ENCODE measurements at places on chromosomes 1 and 21.

DNA sequence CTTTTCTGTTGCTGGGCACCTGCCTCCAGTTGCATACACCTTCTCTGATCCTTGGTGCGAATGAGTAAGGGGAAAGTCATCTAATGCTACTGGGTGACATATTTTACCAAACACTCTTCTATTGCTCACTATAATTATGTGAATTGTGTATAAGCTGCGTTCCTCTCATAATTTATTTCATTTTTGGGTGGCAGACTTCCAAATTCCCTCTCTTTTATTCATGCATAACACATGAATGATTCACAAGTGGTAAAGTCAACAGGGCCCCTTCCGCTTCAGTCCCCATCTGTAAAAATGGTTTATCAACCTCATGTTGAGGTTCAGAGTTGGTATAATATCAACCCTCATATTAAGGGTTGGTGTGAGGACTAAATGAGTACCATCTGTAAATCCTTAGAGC is 3.2 kb upstream of the QSOX1 start:
- no peak for DNase-seq

- DNase-seq = no peak
These were observed 4.5 kb upstream of the SRSF10 start for GRCh38 chr1:23984417-23985186.

DNA sequence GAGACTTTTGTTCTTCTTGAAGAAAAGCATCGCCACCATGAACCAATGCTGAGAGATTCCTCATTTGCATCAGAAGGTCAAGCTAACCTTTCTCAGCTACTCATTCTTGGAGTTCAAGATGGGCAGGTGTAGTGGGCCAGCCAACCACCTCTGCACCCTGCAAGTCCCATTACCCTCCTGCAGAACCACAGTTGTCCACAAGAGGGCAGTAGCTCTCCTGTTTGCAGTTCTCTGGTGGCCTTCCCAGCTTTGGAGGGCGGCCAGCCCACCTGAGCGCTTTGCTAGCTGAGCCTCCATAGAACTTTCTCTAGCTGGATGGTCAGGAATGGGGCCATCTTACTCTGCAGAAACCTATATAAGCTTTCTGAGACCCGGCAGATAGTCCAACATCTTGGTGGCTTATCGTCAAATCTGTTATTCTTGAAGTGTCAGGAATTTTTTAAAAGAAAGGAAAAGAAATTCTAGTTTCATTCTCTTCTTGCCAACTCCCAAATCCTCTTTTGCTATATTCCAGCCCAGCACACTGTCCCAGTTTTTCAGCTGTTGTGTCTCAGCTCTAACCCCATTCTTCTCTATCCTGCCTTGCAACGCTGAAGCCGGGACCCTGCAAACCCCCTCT is 11.0 kb upstream of the LMX1A start:
- peak; percentile 81 for DNase-seq

- DNase-seq = peak; percentile 96
These were observed 87.9 kb downstream of the RIPK4 start for GRCh38 chr21:41678924-41679318.

DNA sequence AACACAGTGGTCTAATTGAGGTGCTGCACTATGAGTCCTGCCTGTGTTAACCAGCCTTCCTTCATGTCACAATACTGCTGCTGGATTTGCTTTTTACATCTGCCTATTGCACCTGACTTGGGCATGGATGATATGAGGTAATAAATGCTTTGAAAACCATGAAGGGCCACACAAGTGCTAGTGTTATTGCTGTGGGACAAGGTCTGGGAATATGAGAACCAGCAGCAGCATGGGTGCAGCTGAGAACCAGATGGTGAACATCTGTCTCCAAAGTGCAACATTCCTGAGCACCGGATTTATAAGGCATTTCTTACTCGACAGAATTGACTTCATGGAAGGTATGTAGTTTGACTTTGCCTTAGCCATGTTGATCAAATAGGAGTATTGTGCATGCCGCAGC is 16.6 kb downstream of the TRIM45 start:
- DNase-seq = no peak

GRCh38 chr1:206754011-206754410 is 16.6 kb upstream of the IL19 start:
- DNase-seq = no peak

DNA sequence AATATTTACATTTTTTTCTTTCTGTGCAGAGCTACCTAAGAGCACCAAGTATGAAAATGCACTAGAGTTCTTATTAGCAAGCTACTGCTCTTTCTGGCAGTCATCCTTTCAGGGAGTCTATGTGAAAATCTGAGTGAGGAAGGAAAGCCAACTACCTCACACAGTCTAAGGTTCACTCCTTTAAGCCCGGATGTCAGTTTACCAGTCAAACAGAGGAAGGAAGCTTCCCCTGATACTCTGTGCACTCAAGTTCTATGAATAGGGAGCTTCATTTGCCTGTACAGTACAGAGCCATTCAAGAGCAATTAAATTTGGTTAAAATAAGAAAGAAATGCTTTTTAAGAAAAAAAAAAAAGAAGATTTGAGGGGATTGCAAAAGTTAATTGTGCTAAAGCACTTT is 6.9 kb downstream of the COL11A1 start:
- no peak for DNase-seq

DNA sequence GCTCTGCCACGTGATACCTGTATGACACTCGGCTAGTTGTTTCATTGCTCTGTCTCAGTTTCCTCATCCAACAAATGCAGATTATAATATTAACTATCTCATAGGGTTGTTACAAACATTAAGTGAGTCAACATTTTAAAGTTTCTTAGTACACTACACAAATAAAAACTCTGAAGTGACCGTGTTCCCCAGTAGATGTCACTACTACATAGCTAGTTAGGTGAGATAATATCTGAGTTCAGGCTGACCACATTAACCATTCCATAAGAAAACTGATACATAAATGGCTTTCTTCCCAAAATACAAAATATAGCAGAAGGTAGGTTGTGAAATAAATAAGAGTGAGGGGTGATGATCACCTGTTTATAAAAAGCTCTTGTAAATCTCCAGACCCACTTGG is 214.1 kb downstream of the NUF2 start:
- DNase-seq = peak; percentile 39

DNA sequence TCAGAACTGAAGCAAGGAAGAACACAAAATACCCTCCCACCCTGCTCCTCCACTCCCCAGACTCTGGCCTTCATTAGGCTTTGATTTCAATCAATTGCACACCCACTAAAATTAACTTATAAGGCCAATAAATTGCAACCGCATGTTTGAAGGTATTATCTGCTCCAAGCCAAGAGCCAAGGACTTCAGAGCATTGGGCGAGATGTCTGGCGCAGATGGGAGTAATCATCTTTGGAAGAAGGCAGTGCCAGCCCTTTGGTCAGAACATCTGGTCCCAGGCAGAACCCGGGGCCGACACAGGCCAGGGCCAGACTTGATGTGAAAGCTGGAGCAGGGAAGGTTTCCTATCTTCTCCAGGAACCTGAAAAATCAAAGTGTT is 60.0 kb downstream of the SLC66A1 start:
- no peak for DNase-seq

- no peak for DNase-seq
These were observed 46.7 kb downstream of the ZBTB18 start for GRCh38 chr1:244097523-244098405.

DNA sequence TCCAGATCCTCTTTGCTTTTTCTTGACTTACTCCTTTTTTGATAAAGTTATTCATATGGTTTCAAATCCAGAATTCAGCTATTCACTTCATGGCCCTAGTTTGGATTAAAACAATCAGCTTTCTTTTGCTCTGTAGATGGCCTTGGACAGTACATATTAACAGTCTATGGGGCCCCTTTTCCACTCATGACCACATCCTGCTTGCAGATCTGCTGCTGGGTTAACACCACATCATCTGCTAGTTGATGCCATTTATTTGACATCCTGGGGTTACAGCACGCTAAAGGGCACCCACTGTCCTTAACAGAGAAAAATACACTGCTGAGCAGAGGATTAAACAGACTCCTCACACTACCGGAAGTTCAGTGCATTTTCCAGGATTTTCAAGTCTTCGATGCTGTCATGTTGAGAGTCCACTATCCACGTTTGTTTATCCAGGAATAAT is 941 bp upstream of the IFI16 start:
- no peak for DNase-seq

- DNase-seq = no peak
These were observed 178.4 kb downstream of the GRIK3 start for GRCh38 chr1:36855699-36856494.

GRCh38 chr1:17447501-17447992 is 8.1 kb upstream of the RCC2 start:
- no peak for DNase-seq

- no peak for DNase-seq
These were observed 55.2 kb upstream of the TARBP1 start for GRCh38 chr1:234533975-234534876.

DNA sequence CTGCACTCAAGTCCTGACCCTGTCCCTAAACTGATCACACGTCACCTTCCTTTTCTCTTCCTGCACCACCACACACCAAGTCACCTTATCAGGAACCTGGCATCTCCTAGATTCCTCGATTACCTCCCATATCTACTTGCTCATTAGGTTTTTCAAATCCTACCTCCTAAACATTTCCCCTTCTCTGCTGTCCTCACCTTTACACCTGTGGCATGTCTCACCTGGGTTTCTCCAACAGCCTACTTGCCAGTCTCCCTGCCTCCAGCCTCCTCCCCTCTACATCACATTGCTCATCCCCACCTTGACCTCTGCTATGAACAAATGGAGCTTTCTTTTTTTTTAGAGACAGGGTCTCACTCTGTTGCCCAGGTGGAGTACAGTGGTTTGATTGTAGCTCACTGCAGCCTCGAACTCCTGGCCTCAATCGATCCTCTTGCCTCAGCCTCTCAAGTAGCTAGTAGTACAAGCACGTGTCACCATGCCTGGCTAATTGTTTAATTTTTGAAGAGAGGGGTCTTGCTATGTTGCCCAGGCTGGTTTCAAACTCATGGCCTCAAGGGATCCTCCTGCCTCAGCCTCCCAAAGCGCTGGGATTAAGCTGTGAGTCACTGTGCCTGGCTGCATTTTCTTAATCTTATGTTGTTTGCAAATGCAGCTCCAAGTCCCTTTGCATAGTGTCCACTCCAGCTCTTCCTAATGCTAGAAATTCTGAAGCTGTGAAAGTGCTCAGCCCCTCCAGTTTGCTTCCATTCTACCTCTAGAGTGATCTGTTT is 6.3 kb downstream of the IGSF9 start:
- DNase-seq = no peak

DNA sequence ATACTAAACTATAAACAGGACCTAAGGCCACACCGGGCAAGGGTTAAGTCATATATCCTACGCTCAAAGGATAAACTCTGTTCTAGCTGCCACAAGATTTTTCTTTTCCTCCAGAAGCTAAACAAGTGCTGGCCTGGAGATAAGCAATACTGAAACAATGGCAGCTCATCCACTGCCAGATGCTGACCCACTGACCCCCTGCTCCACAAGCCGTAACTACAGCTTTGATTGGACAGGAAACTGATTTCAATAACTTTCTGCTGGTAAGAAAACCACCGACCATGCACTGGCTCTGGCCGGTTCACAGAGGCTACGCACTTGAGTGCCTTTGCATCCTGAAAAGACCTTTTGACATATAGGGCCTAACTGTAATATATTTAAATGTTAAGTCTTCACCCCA is 51.3 kb upstream of the PLA2G2C start:
- no peak for DNase-seq

DNA sequence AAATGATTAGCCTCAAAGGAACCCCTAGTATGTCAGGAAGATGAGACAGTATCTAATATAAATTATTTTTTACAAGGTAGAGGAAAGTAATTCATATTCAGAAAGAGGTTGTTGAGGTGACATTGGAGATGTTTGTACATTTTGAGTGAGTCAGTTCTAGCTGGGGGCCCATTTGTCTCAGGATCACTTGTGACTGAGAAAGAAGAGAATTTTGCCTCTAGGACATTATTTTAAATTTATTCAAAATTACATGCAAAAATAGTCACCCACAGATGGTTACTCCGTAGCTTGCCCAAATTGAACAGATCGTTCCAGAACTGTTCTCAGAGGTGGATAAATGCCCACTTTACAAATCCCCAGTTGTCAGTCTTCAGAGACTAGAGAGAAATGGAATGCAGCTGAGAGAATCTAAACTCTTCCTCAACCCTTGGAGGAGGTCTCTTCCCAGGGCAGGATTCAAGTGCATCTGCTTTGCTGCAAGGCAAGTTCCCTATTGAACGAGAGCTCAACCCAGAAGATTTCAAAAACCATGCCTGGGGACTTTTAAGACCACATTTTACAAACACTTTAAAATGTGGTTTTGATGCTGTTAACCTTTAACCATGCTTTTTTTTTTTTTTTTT is 987.8 kb upstream of the ADAMTS5 start:
- DNase-seq = no peak

DNA sequence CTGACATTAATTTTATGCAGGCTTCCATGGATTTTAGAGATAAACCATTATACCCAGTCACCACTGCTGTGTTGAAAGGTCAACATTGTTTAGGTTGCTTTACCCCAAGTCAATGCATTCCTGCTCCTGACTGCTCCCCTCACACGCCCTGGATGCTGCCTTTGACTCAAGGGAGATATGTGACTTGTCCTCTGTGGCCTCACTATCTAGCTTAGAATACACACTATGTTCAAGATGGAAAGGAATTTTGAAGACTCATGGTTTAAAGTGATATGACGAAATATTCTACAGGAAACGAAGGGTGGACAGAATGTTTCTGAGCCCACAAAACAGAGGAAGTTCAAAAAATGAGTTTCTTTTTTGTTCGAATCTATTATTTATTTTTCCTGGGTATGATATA is 170.4 kb upstream of the NR5A2 start:
- no peak for DNase-seq

- DNase-seq = no peak
These were observed 125.4 kb upstream of the GPR52 start for GRCh38 chr1:174322202-174322862.
